ENCODE measurements at places on chromosomes 7 and 10.

DNA sequence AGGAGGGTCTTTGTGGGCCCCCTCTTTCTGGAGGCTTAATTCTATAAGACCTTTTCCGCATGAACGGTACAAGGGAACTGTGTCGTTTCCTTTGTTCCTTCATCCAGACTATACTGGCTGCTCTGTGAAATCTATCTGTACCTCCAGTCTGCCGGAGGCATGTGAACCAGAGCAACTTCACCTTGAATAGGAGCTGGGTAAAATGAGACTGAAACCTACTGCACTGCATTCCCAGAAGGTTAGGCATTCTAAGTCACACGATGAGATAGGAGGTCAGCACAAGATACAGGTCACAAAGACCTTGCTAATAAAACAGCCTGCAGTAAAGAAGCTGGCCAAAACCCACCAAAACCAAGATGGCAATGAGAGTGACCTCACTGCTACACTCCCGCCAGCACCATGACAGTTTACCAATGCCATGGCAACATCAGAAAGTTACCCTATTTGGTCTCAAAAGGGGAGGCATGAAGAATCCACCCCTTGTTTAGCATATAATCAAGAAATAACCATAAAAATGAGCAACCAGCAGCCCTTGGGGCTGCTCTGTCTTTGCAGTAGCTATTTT lies 36.8 kb upstream of the INPP5F start:
- peak; percentile 43 for DNase-seq

DNA sequence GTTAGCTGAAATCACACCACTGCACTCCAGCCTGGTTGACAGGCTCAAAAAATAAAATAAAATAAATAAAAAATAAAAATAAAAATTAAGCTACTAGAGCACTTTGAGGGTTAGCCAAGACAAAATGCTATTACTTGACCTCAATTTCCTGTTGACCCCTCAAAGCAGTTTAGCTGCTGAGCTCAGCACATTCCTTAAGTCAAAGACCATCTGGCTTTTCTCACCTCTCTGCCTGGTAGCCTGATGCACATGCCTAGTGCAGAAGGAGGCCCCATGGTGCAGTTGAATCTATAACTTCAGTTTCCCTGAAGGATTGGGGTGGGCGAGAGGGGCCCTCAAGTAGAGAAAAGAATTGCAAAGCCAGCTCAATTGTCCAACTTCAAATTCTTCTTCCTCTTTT lies 211.1 kb upstream of the GALNT17 start:
- peak; percentile 32 for DNase-seq

DNA sequence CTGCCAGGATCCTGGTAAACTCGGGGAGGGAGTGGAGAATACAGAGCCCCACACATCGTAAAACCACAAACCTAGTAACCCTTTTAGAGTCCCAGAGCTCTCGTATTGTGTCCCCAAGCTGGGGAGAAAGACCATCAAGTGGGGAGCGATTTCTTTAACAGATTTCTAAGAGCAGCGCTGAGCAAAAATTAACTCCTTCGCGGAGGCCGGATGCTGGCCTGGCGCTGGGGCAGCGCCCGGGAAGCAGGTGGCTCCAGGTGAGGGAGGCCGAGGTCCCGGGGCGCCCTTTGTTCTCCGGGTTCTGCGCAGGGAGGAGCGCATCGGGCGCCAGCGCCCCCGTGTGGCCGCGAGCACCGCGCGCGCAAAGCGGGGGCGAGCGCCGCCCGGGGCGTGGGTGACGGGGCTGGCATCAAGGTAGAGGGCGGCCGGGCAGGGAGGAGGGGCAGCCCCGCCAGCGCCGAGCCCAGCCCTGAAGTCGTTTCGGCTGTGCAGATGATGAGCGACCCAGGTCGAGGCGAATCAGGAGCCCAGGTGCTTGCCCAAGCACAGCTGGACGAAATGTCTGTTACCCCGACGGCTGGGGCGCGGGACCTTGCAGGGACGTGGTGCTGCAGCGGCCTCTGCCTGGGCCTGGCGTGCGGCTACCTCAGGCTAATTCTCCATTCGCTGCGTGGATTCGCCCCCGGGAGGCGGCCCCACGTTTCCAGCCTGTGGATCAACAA lies 10.4 kb upstream of the FGFR2 start:
- peak; percentile 84 for DNase-seq

DNA sequence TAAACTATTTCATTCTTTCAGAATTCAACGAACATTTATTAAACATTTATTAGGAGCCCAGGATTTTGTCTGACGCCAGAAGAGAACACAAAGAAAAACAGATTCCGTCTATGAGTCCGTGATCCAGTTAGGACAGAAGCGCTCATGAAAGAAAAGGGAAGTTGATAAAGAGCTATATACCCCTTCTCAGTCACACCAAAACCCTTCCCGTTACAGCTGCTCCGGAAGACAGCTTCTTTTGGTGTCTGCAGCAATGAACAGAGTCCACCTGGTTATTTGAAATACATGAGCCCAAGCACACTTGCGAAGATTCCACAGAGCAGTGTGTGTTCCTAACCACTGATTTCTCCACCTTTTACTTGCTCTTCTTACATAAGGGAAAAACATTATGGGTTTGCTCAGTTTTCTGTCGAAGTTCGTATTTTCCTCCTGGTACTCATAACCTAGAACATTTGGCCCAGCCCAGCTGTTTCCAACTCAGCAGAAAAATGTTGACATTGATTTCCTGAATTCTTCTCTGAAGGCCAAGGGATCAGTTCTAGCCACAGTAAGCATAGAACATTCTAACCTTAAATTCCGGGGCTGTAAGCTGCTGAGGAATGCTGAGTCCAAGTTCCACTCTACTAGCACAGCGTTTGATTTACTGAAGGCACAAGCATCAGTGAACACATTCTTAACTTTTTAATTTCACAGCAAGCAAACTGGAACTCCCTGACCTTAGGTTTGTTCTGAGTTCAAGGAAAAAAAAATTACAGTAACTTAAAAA lies 206.5 kb downstream of the SORCS1 start:
- peak; percentile 16 for DNase-seq

DNA sequence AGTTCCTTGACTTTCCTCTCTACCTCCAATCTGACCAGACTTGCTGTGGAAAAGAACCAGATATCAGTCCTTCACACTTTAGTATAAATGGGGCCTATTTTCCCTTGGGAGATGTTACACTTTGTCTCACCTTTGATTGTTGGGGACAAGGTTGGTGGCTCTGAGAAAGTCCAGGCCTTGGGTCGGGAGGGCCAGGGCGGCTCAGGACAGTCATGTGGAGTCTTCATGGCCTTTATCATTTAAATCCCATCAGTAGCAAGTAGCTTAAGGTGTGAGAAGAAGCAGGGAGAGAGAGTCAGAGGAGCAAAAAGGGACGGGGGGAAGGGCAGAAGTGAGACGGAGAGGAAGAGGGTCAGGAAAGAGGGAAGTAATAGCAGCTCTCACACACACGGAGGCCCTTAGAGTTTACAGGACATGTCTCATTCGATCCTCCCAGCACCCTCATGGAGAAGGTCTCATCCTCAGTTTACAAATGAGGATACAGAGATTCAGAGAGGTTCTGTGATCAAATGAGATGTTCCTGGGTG lies 40.5 kb downstream of the TBATA start:
- no peak for DNase-seq

DNA sequence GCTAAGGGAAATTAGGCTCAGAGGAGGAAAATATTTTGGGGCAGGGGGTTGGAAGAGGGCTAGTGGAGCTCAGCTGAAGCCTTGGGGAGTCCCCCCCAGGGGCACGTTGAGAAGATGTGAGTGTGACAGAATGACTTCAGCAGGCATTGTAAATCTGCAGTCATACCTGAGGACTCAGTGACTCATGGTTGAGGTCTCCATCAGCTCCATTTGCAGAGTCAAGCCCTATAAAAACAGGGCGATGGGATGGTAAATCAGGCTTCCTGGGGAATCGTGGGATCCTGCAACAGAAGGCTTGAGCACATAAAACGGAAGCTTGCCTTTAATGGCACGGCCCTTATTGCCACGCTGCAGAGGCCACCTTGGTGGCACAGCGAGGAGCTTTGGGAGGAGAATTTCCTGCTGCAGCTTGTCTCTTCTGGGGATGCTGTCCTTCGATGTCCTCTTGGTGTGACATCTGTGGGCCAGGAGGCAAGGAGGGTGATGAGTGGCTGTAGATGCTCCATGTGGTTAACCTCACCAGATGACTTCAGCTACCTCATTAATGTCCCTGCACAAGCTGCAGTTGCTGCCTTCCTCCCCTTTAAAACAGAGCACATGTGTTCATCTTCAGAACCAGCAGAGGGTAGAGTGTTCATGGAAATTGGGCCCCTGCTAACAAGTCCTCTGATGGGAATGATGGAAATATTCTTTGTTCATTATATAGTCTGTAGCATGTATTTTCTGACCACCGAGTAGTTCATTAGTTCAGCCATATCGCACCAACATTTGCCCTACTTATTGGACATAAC lies 285.9 kb downstream of the LRMDA start:
- DNase-seq: no peak

DNA sequence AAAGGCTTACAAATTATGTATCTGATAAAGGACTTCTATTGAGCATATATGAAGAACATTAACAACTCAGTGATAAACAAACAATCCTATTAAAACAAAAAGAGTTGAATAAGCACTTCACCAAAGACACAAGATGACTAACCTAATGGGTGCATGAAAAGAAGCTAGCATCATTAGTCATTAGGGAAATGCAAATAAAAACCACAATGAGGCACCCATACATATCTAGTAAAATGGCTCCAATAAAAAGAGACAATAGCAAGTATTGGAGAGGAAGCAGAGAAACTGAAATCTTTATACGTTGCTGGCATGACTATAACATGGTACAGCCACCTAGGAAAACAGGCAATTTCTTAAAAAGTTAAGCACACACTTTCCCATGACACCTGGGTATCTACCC lies 77.6 kb upstream of the ZMIZ1 start:
- no peak for DNase-seq

DNA sequence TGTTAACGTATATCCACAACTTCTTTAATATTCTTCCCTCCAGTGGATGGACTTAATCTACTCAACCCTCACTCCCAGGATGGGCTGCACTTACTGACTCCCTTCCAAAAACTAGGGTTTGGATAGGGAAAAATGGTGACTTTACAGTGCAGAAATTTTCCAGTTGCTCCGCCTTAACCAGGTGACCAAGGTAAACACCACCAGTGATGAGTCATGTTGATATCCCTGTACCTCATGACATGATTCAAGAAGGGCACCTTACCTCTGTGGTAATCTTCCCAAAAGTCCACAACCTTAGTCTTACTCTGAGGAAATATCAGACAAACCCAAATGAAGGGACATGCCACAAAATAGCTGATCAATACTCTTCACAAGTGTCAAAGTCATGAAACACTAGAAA lies 3.5 kb upstream of the GSTK1 start:
- DNase-seq: no peak

GRCh38 chr7:151448261-151449252 lies 8.6 kb upstream of the CRYGN start:
- DNase-seq: peak; percentile 88

DNA sequence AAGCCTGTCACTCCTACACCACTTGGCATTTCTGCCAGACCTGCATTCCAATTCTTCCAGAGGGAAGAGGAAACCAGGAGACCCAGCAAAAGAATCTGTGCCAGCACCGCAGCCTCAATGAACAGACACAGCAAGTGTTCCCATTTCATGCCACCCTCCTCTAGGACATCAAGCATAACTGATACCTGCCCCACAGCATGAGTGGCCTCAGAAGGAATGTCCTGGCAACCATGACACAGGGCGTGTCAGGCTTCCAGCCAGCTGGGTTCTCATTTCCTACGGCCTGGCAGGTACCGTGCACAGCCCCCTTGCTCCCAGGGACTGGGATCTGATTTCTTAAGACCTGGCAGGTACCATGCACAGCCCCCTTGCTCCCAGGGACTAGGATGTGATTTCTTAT lies 7.8 kb downstream of the MAD1L1 start:
- DNase-seq: no peak

DNA sequence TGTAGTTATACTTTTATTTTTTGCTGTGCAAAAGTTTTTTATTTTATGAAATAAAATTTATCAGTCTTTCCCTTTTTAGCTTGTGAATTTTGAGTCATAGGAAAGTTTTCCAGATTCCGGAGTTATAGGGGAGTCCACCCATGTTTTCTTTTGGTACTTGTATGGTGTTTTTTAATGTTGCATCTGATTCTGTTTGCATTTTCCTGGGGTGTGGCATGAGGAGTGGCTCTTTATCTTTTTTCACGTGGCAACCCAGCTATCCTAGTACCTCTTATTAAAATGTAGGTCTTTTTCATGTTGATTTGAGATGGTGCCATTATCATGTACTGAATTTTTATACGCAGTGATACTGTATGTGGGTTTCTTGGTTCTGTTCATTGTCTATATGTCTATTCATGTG lies 19.7 kb downstream of the EXOC6 start:
- DNase-seq: no peak

DNA sequence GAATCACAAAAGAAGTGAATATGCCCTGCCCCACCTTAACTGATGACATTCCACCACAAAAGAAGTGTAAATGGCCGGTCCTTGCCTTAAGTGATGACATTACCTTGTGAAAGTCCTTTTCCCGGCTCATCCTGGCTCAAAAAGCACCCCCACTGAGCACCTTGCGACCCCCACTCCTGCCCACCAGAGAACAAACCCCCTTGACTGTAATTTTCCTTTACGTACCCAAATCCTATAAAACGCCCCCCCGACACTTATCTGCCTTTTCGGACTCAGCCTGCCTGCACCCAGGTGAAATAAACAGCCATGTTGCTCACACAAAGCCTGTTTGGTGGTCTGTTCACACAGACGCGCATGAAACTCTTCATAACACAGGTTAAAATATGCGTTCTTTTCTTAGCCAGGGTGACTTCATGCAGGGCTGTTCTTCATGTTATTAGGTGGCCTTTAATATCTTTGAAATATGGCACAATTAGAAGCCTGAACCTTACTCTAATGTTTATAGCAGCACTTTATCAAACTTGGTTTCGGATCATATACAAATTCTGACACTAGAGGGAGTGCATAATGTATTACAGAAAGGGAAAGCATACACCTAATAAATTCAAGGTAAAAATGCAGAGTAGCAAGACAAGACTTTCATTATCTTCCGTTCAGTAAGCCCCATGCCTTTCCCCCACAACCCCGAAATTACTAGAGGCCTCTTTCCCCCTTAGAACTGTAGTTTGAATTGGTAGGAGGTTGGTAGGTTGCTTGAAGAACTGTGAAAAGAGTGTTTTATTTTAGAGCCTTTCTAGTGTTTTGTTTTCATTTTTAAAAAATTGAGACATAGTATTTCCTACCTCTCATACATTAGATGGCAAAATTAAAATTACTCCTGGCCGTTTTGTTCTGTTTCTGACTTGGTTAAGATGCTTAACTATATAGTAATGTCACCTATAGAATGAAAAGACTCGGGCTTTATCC lies 117.9 kb downstream of the NPY start:
- DNase-seq: no peak

DNA sequence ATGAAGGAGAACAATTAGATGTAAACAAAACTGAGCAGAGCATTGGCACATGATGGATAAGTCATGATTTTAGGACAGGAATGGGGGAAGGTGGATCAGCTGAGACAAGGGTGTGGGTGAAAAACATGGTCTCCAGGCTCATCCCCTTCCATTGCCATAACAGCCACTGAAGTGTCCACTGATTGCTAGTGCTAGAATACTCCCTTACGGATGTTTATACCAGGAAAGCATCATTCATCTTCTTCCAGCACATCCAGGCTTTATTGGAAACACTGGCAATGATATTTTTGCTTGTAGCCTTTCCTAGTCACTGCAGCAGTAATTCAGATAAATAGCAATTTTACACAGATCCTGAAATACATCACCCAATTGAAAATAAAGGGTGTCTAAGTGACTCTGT lies 259.5 kb downstream of the PLXDC2 start:
- DNase-seq: no peak

Data from GM23338 (cell line).